Fibroblast of lung (primary cell): ENCODE measurements at places on chromosomes 2 and 18.

- DNase-seq: no peak
These were observed 130.4 kb downstream of the IRS1 start for GRCh38 chr2:226669249-226669648.

DNA sequence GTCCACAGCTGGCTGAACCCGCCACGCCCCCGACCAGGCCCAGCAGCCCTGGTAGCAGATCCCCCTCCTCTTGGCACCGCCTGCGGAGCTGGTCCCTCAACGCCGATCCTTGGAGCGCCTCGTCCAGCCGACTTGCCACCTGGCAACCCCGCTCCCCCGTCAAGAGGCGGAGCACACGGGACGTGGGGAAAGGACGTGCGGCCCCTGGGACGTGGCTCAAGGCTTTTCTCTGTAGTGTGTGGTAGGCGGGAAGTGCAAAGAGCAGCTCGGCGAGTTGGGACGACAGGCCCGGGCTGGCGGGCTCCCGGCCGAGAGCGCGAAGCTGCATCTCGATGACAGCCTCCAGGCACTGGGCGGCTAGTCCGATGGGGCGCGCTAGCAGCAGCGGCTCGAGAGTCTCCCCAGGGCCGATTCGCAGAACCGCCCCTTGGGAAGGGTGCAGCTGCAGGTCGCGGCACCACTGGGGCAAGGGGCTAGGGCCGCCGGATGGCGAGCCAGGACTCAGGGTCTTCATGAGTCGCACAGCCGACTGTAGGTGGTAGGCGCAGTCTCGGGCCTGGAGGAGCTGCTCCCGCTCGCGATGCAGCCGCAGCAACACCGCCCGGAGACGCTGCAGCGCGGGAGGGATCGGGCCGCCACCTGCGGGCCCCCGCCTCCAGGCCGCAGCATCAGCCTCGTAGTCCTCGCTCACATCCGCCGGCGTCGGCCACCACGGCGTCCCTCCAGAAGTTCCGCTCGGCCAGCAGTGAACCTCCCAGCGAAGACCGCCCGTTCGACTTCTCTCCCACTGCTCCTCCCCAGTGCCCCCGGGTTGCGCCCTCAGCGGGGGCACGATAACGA lies 617 bp downstream of the CCDC142 start:
- DNase-seq: no peak

GRCh38 chr18:29188760-29189159 lies 1011.8 kb upstream of the CDH2 start:
- DNase-seq: peak; percentile 55

DNA sequence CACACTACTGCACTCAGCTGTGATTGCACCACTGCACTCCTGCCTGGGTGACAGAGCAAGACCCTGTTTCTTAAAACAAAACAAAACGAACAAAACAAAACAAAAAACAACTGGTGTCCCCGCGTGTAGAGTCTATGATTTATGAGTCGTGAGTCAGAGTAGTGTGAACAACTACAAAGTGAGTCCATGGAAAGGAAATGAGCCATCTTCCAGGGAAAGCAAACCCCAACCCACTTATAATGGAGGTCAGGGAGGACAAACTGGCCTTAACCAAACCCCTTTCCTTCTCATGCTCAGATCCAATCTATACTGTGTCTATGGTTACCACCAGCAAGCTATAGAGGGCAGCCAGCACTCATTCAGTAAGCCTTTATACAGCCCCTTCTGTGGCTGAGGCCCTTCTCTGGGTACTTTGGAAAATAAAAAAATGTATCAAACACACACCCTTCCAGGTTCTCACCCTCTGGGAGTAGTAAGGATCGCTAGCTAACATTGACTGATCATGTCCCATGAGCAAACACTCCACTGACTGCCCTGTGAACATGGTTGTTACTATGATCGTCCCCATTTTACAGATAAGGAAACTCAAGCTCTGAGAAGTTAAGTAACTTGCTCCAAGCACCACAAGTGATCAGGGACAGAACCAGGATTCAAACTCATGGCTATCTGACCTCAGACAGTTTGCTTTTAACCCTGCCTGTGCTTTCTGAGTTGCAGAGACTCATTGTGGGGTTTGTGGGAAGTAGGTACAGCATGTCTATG lies 24.7 kb upstream of the COLEC12 start:
- peak; percentile 83 for DNase-seq

DNA sequence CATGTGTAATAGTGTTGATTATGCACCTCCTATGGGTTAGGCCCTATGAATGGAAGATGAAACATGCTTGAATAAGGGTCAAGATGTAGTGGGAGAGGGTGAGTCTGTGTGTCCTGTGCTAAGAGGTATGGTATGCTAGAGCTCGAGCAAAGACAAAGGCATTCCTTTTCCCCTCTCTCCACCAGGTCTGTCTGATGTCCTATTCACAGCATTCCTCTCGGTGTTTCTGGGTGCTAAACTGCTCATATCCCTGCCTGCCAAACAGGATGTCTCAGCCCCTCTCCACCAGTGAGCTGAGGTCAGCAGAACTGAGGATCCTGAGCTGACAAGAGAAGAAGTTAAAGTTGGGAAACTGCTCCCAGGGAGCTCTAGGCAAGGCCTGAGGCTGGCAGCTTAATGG lies 344.9 kb downstream of the TSN start:
- no peak for DNase-seq

DNA sequence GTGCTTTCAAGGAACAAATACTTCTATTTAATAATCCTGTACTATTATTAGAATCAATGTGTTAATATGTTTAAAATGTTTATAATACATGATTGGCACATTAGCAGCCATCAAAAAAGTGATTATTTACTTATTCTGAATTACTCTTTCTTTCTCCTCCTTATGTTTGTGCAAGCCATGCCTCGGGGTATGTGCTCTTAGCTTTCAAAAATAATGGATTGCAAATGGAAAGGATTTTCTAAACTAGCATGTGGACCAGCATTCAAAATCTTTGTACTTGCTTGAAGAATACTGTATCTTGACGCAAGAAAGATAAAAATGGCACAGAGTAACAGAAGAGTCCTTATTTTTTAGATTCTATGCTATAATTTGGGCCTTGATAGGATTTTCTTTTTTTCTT lies 156.5 kb downstream of the CDH7 start:
- DNase-seq: no peak

DNA sequence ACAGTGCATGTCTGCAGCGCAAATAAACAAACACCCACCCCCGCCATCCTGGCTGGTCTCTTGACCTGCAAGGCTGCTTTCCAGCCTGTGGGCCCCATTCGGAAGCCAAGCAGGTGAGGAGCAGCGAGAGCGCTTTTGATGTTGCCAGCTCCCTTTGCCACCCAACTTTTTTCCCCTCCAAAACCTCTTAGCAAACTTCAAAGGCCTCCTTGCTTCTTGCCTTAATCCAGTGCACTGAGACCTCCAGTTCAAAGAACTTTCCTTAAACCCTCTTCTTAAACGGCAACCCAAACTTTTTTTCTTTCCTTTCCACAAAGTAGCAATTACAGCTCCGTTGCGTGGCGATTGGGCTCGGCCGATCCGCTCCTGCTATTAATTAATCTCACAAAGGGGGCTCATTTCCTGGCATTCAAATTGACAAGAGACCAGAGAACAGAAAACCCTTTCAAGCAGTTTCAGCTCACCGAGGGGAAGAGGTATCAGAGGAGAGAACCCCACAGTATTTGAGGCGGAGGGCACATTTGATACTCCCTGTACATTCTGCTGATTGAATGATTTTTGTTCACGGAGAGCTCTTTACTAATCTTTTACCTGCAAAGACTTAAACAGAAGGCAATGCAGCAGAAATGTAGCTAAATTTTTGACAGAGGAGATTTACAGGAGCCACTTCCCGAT lies 531.4 kb downstream of the TMEM182 start:
- DNase-seq: no peak

GRCh38 chr2:218329027-218329825 lies 27.4 kb upstream of the CATIP start:
- no peak for DNase-seq

DNA sequence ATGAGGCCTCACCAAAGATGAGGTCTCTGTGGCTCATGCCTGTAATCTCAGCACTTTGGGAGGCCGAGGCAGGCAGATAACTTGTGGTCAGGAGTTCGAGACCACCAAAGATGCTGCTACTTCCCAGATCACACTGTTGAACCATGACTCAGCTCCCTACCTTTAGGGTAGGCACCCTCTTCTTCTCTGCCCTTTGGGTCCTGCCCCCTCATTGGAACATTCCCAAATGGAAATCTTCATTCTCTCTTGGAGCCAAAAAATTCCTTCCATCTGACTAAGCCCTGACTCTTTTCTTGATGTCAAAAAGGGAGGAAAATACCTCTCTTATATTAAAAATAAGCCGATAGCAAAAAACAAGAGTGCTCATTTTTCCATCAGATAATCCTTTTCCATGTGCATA lies 183.5 kb downstream of the PAX3 start:
- peak; percentile 17 for DNase-seq

GRCh38 chr2:8394569-8395359 lies 287.1 kb upstream of the ID2 start:
- DNase-seq: no peak

DNA sequence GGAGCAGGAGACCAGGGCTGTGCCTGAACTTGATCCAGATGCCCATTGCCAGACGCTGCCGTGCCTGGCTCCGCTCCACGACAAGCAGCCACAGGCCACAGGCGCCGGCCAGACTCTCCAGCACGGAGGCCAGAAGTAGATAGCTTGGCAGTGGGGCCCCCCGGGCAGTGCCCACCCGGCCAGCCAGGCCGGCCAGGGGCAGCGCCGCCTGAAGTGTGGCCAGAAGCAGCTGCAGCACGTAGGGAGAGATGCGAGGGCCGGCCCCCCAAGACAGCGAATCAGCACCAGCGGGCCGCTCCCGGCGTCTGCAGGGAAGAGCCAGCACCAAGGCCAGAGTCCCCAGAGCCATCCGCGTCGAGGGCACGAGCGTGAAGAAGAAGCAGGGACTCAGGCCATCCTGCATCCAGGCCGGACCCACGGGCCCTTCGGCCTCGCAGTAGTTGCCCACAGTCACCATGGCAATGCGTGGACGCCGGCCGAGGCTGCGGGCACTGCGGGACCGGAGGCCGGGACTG lies 484 bp downstream of the ABCB6 start:
- DNase-seq: peak; percentile 81

DNA sequence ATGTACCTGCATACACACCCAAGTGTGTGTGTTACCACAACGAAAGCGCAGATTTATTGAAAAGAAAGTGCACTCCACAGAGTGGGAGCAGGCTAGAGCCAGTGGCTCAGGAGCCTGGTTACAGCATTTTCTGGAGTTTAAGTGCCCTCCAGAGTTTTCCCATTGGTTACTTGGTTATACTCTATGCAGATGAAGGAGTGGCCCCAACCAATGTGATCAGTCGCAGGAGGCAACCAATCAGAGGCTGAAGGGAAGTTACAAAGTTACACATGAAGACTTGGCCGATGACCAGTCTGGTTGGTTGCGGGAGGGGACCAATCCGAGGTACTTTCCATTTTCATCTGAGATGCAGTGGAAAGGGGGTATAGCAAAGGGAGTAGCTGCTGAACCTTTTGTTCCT lies 13.5 kb upstream of the PRLH start:
- DNase-seq: no peak

DNA sequence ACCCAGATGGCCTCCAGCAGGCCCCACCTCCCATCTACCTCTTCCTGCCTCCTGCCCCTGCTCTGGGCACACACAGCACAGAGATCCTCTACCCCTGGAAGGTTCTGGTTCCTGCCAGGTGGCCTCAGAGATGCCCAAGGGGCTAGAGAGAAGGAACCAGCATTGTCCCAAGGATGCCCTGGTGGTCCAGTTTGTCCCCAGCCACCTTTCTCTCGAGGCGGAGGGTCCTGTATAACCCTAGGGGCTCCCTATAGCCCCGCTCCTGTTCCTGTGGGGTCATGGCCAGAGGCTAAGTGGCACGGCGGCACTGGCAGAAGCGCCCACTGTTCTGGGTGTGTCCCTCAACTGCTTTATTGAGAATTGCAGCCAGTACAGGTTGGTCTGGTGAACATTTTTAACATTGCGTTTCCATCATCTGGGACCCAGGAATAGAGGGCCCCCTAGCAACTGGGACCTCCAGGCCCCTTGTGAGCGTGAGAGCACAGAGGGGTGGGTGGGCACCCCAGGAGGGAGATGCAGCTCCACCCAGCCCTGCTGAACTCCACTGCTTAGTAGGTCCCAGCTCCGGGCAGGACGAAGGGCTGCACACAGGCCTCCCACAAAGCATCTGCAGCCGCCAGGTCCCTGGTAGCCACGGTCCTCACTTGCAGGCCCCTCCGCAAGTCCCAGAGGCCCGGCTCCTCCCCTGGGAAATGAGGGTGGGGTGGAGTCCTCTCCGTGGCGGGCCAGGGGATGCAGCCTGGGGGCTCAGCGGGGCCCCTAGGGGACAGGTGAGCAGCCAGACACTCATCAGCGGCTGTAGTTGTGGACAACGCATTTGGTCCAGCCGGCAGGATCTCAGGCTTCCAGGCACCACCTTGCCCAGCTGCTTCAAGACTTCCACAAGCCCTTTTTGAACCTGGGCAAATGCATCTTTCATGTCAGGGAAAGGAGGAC lies 33.1 kb downstream of the GPC1 start:
- DNase-seq: no peak
